ENCODE measurements at places on chromosomes 6 and 20.

DNA sequence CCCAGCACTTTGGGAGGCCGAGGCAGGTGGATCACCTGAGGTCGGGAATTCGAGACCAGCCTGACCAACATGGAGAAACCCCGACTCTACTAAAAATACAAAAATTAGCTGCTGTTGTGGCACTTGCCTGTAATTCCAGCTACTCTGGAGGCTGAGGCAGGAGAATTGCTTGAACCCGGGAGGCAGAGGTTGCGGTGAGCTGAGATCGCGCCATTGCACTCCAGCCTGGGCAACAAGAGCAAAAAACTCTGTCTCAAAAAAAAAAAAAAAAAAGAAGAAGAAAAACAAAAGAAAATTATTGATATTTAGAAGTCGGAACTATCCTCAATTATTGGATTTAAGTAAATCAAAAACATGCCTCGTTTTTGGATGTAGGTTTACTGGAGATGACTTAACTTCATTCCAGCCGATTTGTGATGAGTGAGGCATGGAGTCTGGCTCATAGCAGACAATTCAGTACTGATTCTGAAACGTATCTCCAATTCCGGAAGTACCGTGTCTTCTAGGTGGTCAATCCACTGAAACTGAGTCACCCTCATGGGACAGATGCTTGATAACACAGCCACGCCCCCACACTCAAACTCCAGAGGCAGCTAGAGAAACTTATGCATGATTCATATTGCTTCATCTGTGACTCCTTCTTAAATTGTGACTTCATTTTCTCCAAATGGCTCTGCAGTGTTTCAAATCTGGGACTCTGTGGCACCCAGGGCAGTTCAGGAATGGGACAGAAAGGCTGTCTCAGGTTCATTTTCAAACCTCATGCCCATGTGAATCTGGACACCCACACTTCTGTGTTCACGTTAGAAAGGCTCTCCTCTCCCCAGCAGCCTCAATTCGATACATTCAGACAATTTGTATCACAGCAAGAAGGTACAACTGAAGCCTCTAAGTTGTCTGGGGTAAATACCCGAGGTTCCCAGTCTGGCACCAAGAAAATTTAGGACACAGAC, 110.4 kb upstream of the ARMC2 start:
- DNase-seq, result peak; percentile 90

DNA sequence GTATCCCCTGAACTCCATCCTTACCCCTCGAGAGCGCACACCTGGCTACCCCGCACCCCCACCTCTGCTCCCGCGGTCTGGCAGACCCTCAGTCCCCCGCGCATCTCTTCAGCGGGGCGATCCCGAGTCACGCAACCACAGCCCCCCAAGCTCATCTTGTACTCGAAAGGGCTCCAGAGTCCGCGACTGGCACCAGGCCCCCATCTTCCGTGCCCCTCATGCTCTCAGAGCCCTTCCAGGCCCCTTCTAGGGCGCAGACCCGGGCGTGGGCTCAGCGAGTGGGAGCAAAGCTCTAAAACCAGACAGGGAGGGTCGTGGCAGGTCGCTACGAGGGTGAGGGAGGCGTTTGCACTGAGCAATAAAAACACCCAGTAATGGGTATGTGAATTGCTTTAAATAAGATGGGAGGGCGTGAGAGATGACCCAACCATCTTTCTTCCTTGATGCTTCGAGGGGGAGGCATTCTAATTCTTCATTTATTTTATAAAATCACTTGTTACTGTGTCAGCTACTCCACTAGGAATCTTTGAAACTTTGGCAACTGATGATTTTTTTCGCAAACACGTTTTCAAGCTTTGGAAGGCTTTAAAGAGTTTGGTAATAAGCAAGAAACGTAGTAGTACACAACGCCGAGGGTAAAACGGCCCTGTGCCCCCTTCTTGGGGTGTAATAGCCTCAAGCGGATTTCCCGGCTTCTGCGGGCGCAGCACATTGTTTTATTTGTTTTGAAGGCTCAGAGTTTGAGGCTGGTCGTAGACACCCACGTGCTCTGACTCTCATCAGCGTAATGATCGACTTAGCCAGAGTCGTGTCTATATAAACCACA, 42.6 kb upstream of the SUPT3H start:
- no peak for DNase-seq

- no peak for DNase-seq
Measured at GRCh38 chr6:81962198-81962597, 209.7 kb upstream of the TENT5A start.

DNA sequence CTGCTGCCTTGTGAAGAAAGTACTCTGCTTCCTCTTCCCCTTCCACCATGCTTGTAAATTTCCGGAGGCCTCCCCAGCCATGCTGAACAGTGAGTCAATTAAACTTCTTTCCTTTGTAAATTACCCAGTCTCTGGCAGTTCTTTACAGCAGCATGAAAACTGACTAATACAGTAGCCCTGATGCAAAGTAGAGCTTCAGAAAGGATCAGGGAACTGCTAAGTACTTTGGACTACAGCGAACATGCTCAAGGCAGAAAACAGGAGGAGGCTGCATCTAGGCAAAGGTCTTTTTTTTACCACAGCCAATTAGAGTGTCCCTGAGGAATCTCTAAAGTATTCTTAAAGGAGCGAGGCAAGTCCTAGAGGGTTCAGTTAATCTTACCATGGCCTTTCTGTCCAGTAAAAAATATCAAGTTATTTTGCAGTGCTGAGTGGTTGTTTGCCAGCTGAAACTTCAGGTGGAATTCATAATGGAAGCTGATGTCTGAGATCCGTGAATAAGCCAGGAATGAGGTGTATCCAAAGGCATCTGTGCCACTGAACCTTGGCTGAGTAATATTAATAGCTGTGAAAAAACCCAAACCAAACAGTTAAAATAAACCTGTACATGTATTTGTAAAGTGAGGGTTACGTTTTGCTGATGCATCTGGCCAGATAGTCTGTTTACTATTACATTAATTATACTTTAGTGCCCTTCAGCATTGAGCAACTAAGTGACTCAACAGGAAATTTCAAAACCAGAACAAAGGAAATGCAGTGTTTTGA, 170.4 kb downstream of the PHF3 start:
- peak; percentile 52 for DNase-seq

GRCh38 chr20:35615667-35616464, at the start of gene SPAG4:
SPAG4 (plus strand) TSS chr20:35615829; CDS start chr20:35616004, 175 bp downstream.
- peak; percentile 99 for DNase-seq

DNA sequence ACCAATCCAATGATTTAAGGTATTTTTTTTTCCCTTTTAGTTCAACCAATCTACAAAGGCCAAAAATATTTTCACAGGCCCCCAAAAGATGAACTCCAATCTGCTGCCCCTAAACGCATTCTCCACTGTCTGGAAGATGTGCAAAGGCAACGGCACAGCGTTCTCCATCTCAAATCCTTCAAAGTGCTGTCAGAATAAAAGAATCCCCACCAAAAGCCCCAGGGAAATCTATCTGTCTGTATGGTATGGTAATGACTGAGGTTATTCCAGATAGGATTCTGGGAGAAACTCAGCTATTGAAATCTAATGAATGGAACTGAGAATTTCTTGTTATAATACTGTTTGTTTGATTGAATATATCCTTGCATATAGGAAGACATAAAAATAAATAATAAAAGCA, 217.8 kb upstream of the CCN2 start:
- DNase-seq, result no peak

GRCh38 chr20:62961310-62961783, 8.8 kb downstream of the SLC17A9 start:
- no peak for DNase-seq

GRCh38 chr6:168785720-168786511, 344.9 kb downstream of the SMOC2 start:
- no peak for DNase-seq

- DNase-seq, result no peak
Measured at GRCh38 chr6:7200598-7201443, 93.1 kb downstream of the RREB1 start.

GRCh38 chr6:24226541-24226940, 100.5 kb downstream of the NRSN1 start:
- no peak for DNase-seq

- no peak for DNase-seq
Measured at GRCh38 chr20:60553095-60553494, 594.9 kb downstream of the CDH26 start.

- DNase-seq, result no peak
Measured at GRCh38 chr20:49590163-49591017, 22.5 kb upstream of the PTGIS start.

GRCh38 chr20:35742741-35743523, 872 bp upstream of the RBM39 start:
- DNase-seq, result no peak

GRCh38 chr6:42551217-42551616, 12.6 kb upstream of the UBR2 start:
- no peak for DNase-seq

GRCh38 chr6:46756469-46757213, 9.9 kb downstream of the ANKRD66 start:
- DNase-seq, result no peak

GRCh38 chr6:148430897-148431296, 88.3 kb downstream of the SASH1 start:
- DNase-seq, result no peak

- no peak for DNase-seq
Measured at GRCh38 chr6:3057063-3057770, 11.1 kb upstream of the RIPK1 start.
